ENCODE measurements at places on chromosomes 4 and X. TPM values are rescaled to one million over a fixed set of nuclear protein-coding genes. Genes with fewer than 3 reads are reported as not detected.

CCNA2 gene
- 0.94 TPM for total RNA-seq

HSFX1 gene
- total RNA-seq: 0.94 TPM

SHISA3 gene
- 0.32 TPM for total RNA-seq

SPIN4 gene
- total RNA-seq: 2.1 TPM

GLRA2 gene
- not detected for total RNA-seq

PTCHD1 gene
- not detected for total RNA-seq

GRIA3 gene
- 2.1 TPM for total RNA-seq

PABPC5 gene
- 1.6 TPM for total RNA-seq

CFP gene
- total RNA-seq: 0.17 TPM

NRK gene
- total RNA-seq: 0.47 TPM

TMPRSS11D gene
- under 0.01 TPM for total RNA-seq

FNIP2 gene
- total RNA-seq: 16.7 TPM

TMEM150C gene
- under 0.01 TPM for total RNA-seq

SATL1 gene
- total RNA-seq: not detected

RAB9B gene
- 1.1 TPM for total RNA-seq

EDA2R gene
- 12.8 TPM for total RNA-seq

CCKAR gene
- total RNA-seq: 6.0 TPM

ZNF157 gene
- 0.43 TPM for total RNA-seq

STBD1 gene
- total RNA-seq: 7.1 TPM

ASB11 gene
- not detected for total RNA-seq

DCK gene
- 7.4 TPM for total RNA-seq

TMEM31 gene
- not detected for total RNA-seq

DCLK2 gene
- total RNA-seq: 4.8 TPM

CPXCR1 gene
- not detected for total RNA-seq

STPG2 gene
- 0.16 TPM for total RNA-seq

F9 gene
- not detected for total RNA-seq

ASIC5 gene
- not detected for total RNA-seq

MAEA gene
- total RNA-seq: 80.3 TPM

SOX3 gene
- not detected for total RNA-seq

PCDH19 gene
- total RNA-seq: not detected

DRP2 gene
- total RNA-seq: 1.9 TPM

GAB3 gene
- total RNA-seq: 2.0 TPM

SLC9B1 gene
- 2.2 TPM for total RNA-seq

Measured in bronchial smooth muscle cell (primary cell).